Osteocyte (in vitro differentiated cells): ENCODE measurements at places on chromosomes 5 and 9. TPM values are rescaled to one million over a fixed set of nuclear protein-coding genes. Genes with fewer than 3 reads are reported as not detected.

- DNase-seq, result no peak
Measured at GRCh38 chr5:55622460-55622859, 87.7 kb upstream of the PLPP1 start.

- no peak for DNase-seq
Measured at GRCh38 chr9:136062657-136063439, 32.2 kb downstream of the NACC2 start.

DNA sequence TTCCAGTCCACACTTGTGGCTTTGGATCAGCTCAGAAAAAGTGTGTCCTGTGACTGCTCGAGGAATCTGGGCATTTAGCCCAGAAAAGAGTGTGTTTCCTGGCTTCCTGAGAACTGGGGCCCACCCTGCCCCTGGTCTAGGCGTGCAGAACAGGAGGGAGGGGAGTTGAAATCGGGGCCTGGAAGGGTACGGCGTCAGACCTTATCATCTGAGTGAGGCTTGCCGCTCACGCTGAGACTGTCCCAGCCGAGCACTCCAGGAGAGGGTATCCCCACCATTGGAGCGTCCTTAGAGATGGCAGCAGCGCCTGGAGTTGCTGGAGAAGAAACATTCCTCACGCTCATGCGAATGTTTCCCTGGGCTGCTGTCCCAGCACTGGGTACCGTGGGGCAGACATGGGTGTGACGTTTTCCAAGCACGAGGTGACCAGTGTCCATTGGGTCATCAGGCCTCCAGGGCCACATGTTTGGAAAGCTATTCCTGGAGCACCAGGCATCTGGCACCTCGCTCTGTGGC, 22.5 kb downstream of the NEK6 start:
- no peak for DNase-seq

- DNase-seq, result no peak
Measured at GRCh38 chr5:127696683-127697082, 6.5 kb upstream of the CCDC192 start.

- DNase-seq, result no peak
Measured at GRCh38 chr5:174837919-174838902, 113.8 kb downstream of the MSX2 start.

DNA sequence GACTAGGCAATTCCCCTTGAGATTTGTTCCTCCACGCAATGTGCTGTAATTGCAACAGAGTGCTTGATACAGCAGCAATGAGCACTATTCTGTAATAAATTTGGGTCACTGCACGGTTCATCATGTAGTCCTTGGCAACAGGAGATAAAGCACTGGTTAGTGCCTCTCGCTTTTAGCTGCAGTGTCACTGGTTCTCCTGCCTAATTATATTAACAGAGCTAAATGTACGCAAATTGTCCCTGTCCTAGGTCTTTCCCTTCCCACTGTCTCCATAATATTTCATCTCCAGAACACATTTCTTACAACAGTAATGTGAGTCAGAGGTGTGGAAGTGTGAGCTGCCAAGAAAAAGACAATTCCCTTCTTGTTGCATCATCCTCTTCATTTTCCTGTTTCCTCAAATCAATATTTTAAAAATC, 553.1 kb downstream of the ZNF608 start:
- no peak for DNase-seq

DNA sequence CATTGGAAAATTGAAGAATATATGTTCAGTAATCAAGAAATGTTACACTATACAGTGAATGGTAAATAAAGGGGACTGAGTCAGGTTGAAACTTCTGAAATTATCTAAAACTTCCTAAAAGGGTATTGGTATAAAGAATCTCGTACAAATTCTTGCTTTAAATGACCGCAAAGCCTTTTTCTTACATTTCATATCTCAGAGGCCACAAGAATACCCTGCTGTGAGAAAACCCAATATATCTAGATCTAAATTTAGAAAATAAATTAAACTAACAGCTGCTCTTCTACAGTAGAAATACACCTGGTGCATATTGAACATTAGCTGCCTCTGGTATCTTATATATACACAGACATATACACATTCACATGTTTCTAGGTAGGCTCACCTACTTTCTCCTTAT, 221.7 kb downstream of the PCSK5 start:
- DNase-seq, result no peak

GRCh38 chr5:113598926-113599325, 85.4 kb downstream of the YTHDC2 start:
- no peak for DNase-seq

The DAB2IP gene
- 43.6 and 47.9 TPM in 2 replicates for total RNA-seq
